GM13977 (cell line): ENCODE measurements at places on chromosomes 1 and 21.

- DNase-seq, result no peak
These were observed 357.0 kb downstream of the GPATCH2 start for GRCh38 chr1:217273866-217274265.

DNA sequence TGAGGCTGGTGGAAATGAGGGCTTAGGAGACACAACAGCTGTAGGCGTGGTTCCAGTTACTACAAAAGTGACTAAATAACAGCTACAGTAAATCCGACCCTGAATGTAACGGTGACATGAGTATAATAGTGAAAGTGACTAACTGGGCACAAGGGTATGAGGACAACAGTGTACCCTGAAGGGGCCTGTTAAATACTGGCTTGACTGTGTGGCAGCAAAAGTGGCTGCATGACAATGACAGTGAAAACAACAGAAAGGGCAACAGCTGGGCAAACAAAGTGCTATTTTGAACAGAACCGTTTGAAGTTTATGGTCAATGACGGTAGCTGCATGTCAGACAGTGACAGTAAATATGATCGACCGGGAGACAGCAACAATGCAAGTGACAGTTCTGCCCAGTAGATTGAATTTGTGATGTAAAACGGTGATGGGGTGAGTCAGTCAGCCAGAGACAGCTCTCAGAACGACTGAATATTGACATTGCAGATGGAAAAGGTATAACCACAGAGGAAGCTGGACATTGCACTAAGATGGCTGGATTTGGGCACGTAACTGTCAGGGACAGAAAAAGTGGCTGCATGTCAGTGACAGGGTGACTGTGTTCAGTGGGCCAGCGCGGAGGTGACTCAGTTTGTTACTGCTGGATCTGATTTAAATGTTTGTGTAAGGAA, 1.2 kb upstream of the ZBTB40 start:
- no peak for DNase-seq

- DNase-seq, result no peak
These were observed 11.1 kb upstream of the ZNF436 start for GRCh38 chr1:23380719-23381118.

DNA sequence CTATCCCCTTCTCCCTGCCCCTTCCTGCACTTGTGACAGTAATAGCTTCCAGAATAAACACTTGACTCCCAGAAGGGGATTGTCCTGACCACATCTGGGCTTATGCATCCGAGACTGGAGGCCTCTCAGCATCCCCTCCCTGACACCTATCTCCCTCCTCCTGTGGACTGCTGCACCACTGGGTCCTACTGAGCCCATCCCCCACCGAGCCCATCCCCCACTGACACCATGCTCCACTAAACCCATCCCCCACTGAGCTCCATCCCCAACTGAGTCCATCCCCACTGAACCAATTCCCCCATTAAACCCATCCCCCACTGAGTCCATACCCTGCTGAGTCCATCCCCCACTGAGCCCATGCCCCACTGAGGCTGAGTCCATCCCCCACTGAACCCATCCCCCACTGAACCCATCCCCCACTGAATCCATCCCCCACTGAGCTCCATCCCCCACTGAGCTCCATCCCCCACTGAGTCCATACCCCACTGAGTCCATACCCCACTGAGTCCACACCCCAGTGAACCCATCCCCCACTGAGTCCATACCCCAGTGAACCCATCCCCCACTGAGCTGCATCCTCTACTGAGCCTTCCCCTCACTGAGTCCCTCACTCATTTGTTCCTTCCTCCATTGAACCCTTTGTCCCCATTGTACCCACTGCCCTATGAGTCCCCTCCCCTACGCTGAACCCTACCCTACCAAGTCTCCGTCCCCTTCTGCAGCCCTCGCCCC, 5.6 kb downstream of the PDZK1IP1 start:
- DNase-seq, result no peak

DNA sequence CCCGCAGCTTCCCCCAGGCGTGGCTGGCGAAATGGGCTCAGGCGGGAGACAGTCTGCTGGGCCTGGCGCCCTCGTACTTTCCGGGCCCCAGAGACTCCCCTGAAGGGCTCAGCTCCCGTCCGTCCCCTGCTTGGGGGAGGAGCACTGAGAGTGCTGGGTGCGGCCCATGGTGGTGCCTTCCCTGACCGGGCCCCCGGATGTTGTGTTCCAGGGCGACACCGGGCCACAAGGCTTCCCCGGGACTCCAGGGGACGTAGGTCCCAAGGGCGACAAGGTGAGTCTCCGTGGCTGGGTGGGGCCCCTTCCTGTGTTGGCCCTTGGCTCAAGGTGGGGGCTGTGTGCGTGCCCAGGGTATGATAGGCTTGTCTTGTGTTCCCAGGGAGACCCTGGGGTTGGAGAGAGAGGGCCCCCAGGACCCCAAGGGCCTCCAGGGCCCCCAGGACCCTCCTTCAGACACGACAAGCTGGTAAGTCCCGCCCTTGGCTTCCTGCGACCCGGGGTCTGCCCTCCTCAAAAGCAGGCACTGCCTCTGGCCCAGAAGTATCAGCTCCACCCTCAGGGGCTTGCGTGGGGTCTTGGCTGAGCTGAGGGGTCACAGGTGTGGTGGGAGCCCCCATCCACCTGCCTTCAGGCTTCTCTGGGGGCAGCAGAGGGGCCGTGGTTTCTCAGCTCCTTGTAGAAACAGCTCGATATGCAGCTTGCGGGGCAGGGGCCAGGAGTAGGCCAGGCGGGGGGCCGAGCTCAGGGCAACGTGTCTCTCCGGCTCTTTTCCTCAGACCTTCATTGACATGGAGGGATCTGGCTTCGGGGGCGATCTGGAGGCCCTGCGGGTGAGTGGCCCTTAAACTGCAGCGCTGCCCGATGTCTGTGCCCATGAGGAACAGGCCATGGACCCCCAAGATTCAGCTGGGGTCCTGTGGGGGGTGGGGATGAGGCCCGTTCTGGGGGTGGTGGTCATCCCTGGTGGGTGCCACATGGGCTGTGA, 62.3 kb downstream of the SLC19A1 start:
- DNase-seq, result no peak

DNA sequence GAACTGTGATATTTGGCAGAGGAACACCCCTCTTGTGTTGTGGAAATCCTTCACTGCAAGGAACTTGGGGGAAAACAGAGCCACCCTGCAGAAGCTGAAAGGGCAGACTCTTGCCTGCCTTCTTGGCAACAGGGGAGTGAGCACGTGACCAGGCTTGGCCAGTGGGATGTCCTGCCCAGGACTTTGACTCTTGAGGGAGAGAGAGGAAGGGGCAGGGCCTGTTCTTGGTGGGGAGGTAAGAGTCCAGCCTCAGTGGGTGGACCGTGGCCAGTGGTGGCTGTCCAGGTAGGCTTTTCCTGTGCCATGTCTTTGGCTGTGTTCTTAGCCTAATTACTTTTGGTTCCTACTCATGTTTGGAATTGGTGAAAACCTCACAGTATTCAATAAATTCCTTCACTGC, 8.6 kb upstream of the AK2 start:
- no peak for DNase-seq

DNA sequence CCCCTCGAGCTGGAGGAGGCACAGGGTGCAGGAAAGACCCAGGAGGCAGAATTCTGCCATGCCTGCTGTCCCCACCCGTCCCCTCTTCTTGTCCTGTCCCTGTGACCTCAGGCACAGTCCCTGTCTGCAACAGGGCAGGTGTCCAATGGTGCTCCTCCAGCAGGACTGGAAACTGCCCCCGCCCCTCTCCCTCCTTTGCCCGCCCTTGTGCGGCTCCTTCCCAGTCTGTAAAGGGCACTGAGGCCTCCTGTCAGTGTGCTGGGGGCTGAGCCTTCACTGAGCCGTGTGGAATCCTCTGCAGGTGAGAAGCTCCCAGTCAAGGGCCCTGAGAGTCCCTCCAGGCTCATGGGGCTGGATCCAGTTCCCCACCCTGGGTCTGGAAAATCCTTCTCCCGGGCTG, 28.9 kb downstream of the PRDM16 start:
- no peak for DNase-seq

DNA sequence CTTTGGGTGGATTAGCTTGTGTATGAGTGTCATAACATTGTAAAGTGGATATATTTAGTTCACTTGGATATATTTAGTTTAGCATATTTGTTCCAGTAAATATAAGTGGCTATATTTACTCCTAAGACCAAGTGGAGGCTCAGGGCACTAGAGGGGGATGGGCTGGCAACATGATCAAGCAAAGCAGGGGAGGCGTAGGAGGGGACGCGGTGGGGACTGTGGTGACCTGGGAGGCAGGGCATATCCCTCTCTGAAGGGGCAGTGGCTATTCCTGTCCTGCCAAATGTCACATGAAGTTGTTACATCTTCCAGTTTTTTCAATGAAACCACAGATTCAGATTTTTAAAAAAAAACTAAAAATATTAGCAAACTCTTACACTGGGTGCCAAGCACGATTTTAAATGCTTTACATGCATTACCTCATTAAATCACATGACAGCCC, 51.9 kb upstream of the EDN2 start:
- DNase-seq, result no peak

GRCh38 chr1:71135571-71135970, 54.7 kb upstream of the ZRANB2 start:
- DNase-seq, result no peak

- DNase-seq, result no peak
These were observed 204.9 kb upstream of the DUSP10 start for GRCh38 chr1:221946768-221947167.

GRCh38 chr21:33869873-33870272, 45.7 kb downstream of the ATP5PO start:
- no peak for DNase-seq

DNA sequence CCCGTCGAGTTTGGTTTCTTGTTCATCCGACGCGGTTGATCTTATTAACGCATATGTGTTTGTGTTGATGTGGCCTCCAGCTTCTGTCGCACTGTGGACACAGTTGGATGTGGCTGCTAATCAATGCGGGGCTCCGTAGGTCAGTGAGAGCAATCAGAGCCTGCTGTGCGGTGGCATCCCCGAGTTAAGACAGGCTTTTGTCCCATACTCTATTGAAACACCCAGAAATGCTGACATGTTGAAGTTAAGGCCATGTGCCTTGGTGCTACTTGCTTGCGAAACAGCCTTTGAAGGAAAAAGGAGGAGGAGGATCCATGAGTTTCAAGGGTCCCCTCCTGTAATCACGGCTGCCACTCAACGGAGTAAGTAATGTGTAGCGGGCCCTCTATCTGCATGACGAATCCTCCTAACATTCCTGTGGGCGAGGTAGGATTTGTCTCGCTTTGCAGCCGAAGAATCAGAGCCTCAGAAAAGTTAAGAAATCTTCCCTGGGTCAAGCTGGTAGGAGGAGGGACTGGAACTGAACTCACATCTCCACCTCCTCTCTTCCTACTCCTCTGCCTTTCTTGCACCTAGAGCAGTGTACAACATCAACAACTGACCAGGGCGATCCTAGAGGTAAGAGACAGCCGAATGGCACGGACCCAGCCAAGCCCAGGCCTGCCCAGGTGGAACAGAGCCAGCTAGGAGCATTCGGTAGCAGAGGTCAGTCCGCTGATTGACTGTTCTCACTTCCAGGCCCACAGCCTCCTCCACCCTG, 19.5 kb downstream of the PDE9A start:
- no peak for DNase-seq

DNA sequence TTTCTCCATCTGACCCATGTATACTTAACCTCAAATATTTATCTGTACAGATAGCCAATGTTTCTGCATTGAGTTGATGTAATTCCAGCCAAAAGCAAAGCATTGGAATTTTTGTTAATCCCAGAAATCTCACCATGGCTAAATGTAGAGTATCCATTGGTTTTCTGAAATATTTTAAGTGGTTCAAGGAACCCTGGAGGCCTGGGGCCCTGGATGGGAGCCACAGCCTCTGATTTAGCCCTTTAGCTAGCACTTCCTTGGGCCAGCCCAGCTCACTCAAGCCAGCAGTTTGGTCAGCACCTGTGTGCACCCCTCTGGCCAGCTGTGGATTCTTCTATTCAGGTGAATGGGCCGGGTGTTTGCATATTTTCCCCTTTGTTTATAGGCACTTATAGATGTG, 18.8 kb upstream of the EPS8L3 start:
- no peak for DNase-seq
